ENCODE measurements at places on chromosomes 1 and 21.

DNA sequence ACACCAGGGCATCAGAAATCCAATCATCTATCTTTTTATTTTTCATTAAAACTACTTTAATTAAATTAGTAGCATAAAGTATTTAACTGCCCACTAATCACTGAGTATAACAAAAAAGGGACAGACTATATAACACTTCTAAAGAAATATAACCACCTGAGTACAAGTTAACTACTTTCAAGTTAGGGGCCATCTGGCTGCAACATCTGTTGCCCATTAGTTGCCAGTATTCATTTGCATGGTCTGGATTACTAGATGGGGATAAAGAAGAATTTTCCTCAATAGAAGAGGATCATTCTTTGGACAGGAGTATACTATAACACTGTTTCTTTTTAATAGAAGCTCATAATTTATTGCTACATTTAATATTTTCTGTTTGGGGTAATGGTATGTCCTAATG lies 446.4 kb downstream of the AMY1C start:
- DNase-seq, result no peak

GRCh38 chr1:209561532-209561931 lies 22.0 kb upstream of the CAMK1G start:
- DNase-seq, result no peak

- DNase-seq, result no peak
Measured at GRCh38 chr1:222392556-222392955, 155.3 kb downstream of the HHIPL2 start.

GRCh38 chr1:161784968-161785367 lies 18.8 kb downstream of the ATF6 start:
- no peak for DNase-seq

GRCh38 chr1:209710847-209711246 lies 6.2 kb downstream of the HSD11B1 start:
- DNase-seq, result no peak
